Effector memory CD8-positive, alpha-beta T cell (primary cell): ENCODE measurements at places on chromosomes 7 and 10.

DNA sequence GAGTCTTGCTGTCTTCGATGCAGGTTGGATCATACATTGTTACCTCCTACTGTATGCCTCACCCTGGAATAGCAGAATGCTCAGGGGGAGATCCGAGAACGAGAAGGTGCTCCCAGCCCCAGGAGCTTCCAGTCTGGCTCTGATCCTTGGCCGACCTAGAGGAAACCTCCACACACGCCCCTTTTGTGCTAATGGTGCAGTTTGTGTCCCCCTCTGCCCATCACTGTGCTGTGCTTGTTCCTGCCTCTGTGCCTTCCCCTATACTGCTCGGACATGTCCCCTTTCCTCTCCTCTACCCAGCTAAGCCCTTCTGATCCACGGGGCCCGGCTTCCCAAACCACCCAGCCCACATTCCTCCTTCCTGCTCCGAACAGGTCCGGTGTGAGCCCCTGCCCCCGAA is 32.5 kb downstream of the ZNF775 start:
- H3K4me3 ChIP-seq, result no peak overlapping the region
- peaks cover 22% of the 10 kb centered on the region for H3K36me3 ChIP-seq
- H3K27me3 ChIP-seq, result no peaks in the 10 kb centered on the region
- no peak for DNase-seq

GRCh38 chr7:66296557-66296956 is 91.4 kb downstream of the TPST1 start:
- no peak overlapping the region for H3K4me3 ChIP-seq
- no peaks in the 10 kb centered on the region for H3K36me3 ChIP-seq
- no peak overlapping the region for H3K27ac ChIP-seq
- DNase-seq, result no peak
- no peaks in the 10 kb centered on the region for H3K27me3 ChIP-seq
- no peaks in the 10 kb centered on the region for H3K4me1 ChIP-seq

GRCh38 chr10:26483554-26483953 is 45.4 kb downstream of the APBB1IP start:
- H3K36me3 ChIP-seq, result peaks cover 48% of the 10 kb centered on the region
- peak overlapping the region; percentile 69 for H3K27ac ChIP-seq
- DNase-seq, result no peak
- peaks cover 47% of the 10 kb centered on the region for H3K4me1 ChIP-seq

DNA sequence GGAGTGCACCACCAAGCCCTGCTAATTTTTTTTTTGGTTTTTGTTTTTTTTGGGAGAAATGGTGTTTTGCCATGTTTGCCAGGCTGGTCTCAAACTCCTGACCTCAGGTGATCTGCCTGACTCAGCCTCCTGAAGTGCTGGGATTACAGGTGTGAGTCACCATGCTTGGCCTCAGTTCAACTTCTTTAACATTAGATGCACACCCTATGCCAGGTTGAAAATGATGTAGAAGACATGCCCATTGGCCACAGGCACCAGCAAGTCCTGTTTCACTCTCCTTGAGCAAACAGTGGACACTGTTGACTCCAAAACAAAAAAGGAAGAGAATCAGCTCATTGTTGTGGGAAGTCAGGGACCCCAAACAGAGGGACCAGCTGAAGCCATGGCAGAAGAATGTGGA is 1205.3 kb downstream of the REEP3 start:
- no peaks in the 10 kb centered on the region for H3K36me3 ChIP-seq
- H3K4me1 ChIP-seq, result no peaks in the 10 kb centered on the region
- H3K27me3 ChIP-seq, result no peaks in the 10 kb centered on the region
- H3K4me3 ChIP-seq, result no peak overlapping the region

DNA sequence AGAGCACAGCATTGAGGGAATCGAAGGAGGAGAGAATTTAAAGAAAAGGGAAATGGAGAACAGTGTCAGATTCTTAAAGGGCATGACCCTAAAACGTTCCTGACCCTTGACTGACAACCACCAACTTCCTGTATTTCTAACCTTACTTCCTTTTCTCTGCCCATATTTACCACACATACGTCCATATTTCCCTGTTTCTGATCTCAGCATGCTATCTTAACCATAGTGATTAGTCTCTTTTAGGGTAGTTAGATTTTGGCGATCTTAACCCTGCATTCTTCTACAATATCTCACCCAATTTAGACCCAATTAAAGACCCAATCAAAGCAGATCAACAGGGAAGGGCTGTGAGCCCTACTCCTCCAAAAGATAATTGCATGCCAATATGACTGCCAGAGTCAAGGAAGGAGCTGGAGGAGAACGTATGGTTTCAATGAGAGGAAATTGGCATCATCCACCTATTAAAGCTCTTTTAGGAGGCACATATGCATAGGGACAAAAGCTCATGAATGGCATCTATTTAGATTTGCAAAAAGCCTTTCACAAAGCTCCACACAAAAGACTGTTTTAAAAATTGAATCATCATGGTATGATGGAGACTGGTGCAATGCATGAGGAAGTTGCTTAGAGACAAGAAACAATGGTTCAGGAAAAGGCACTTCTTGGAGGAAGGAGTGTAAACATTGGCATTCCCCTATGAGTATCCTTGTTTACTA is 49.0 kb upstream of the ARHGAP12 start:
- no peak overlapping the region for H3K4me3 ChIP-seq
- H3K36me3 ChIP-seq, result peaks cover 2% of the 10 kb centered on the region
- H3K27me3 ChIP-seq, result no peaks in the 10 kb centered on the region
- no peak for DNase-seq
- peaks cover 14% of the 10 kb centered on the region for H3K4me1 ChIP-seq

DNA sequence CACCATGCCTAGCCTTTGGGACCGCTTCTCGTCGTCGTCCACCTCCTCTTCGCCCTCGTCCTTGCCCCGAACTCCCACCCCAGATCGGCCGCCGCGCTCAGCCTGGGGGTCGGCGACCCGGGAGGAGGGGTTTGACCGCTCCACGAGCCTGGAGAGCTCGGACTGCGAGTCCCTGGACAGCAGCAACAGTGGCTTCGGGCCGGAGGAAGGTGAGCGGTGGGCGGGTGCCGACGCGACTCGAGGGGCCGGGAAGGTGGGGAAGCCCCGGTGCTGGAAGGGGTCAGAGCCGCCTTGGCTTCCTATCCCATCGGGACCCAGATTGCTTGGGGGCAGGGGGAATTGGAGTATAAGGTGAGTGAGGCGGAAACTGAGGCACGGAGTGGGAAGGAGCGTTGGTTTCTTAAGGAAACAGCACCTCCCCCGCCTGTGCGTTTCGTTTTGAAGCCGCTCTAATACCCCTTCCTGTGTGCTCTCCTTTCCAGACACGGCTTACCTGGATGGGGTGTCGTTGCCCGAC is 547 bp downstream of the DDIT4 start:
- no peaks in the 10 kb centered on the region for H3K27me3 ChIP-seq

DNA sequence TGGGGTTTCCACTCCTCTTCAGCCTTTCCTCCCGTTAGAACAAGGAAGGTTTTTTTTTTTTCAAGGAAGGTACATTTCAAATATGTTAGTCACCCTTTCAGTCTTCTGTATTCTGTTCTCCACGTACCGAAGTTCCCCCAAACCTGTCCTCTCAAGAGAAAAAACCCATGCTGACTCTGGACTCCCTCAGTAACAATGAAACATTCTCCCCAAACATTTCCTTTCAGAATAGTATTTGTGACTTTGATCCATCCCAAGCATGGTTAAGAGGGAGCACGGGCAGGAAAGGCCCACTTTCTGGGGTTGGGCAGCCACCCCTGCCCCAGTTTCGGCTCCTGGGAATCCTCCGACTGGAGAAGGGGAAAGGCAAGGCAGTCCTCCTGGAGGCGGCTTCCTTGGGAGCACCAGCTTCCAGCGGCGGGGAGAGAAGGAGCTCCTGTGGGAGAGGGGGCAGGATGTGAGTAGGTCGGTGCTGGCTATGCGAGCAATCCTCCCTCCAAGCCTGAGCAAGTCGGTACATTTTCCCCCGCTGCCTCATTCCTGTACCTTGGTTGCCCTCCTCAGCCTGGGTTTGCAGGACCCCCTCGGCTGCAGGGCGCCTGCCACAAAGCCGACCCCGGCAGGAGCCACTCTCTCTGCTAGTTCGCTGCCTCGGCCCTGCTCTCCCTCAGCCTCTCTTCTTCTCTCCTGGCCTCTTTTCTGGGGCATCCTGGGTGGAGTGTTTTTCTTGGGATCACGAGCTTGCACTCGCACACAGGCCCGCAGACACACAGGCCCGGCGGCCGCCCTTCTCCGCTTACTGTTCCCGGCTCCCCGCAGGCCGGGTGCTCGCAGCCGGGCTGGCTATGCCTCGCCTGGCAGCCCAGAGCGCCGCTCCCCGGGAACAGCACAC is 2.1 kb upstream of the HOXA1 start:
- DNase-seq, result no peak
- H3K4me1 ChIP-seq, result peaks cover 32% of the 10 kb centered on the region
- H3K27me3 ChIP-seq, result peaks cover 60% of the 10 kb centered on the region
- peaks cover 34% of the 10 kb centered on the region for H3K36me3 ChIP-seq

GRCh38 chr10:124094419-124094785 is 1.0 kb upstream of the CHST15 start:
- H3K27ac ChIP-seq, result no peak overlapping the region
- H3K4me1 ChIP-seq, result no peaks in the 10 kb centered on the region
- H3K36me3 ChIP-seq, result peaks cover 4% of the 10 kb centered on the region
- no peak for DNase-seq

- no peaks in the 10 kb centered on the region for H3K36me3 ChIP-seq
- no peaks in the 10 kb centered on the region for H3K4me1 ChIP-seq
- no peaks in the 10 kb centered on the region for H3K27me3 ChIP-seq
- DNase-seq, result no peak
- H3K4me3 ChIP-seq, result no peak overlapping the region
- no peak overlapping the region for H3K27ac ChIP-seq
Observed at GRCh38 chr10:79386637-79387465, 39.6 kb downstream of the PPIF start.

GRCh38 chr10:125018576-125019143 is 76.7 kb downstream of the ZRANB1 start:
- peaks cover 5% of the 10 kb centered on the region for H3K27me3 ChIP-seq
- H3K4me1 ChIP-seq, result peaks cover 14% of the 10 kb centered on the region
- no peak for DNase-seq
- peaks cover 6% of the 10 kb centered on the region for H3K36me3 ChIP-seq
- H3K27ac ChIP-seq, result no peak overlapping the region

GRCh38 chr10:47400251-47400650 is 16.2 kb upstream of the ZNF488 start:
- no peak overlapping the region for H3K27ac ChIP-seq
- peaks cover 47% of the 10 kb centered on the region for H3K27me3 ChIP-seq
- peaks cover 2% of the 10 kb centered on the region for H3K4me1 ChIP-seq
- DNase-seq, result no peak

DNA sequence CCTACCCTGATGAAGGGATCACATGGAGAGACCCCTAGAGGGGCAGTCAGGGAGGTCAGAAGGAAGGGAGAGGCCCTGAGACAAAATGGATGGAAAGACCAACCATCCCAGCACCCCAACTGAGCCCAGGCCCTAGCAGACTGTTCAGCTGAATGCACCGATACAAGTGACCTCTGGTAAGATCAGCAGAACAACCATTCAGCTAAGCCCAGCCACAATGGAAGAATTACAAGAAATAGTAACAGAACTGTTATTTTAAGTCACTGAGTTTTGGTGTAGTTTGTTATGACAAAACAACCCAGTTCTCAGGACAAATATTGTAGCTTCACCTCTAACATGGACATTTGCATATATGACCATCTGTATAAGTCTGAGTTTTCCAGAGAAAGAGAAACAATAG is 210.4 kb upstream of the SVIL start:
- DNase-seq, result no peak
- peaks cover 5% of the 10 kb centered on the region for H3K4me1 ChIP-seq
- no peak overlapping the region for H3K27ac ChIP-seq
- peaks cover 3% of the 10 kb centered on the region for H3K36me3 ChIP-seq
- no peak overlapping the region for H3K4me3 ChIP-seq
- peaks cover 18% of the 10 kb centered on the region for H3K27me3 ChIP-seq

DNA sequence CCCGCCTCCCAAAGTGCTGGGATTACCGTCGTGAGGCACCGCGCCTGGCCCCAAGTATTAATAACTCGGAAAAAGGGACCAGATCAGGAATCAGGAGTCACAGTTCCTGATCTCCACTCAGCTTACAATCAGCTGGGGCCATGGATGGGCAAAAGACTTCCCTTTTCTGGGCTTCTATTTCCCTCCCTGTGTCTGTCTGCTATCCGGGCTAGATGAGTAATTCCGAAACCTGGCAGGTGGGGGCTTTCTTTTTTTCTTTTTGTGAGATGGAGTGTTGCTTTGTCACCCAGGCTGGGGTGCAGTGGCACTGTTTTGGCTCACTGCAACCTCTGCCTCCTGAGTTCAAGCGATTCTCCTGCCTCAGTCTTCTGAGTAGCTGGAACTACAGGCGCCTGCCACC is 11.6 kb downstream of the RPS24 start:
- no peaks in the 10 kb centered on the region for H3K27me3 ChIP-seq
- peaks cover 19% of the 10 kb centered on the region for H3K4me1 ChIP-seq
- H3K36me3 ChIP-seq, result peaks cover 22% of the 10 kb centered on the region
- DNase-seq, result no peak
- peak overlapping the region; percentile 25 for H3K27ac ChIP-seq

DNA sequence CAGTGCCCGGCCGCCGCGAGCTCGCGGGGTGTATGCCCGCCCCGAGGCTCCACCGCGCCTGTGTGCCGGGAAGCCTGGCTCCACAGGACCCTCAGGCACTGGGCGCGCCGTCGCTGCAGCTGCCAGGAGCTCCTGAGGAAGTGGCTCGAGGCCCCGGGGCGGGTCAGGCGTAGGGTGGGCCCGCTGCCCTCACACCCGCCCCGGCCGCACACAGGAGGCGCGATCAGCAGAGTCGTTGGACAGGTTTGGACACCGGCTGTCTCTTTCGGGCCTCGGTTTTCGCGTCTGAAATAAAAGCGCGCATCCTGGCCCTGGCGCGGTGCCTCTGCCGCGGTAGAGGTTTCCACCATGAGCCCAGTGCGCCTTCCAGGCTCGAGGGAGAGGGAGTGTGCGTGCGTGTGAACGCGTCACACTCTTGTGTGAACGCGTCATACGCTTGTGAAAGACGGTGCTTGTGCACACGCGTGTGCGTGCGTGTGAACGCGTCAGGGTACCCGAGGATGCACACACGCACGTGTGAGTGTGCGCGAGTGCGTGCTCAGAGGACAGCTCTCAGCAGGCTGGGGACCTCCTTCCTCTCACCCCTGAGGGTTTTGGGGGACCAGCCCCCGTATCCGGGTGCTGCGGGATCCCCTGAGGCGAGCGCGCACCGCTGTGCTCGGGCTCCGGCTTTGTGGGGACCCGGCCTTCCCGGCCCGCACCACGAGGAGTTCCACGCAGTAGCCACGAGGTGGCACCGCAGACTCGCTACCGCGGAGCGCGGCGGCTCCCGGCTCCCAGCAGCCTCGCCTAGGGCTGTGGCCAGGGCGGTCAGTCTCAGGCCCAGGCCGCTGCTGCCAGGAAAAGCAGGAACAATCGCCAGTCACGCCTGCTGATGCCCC is 83.8 kb downstream of the BMS1 start:
- H3K27ac ChIP-seq, result no peak overlapping the region
- H3K36me3 ChIP-seq, result no peaks in the 10 kb centered on the region
- H3K4me1 ChIP-seq, result peaks cover 2% of the 10 kb centered on the region
- H3K27me3 ChIP-seq, result peaks cover 57% of the 10 kb centered on the region
- peak; percentile 12 for DNase-seq
- H3K4me3 ChIP-seq, result no peak overlapping the region

GRCh38 chr10:80155696-80156215 is 23.2 kb downstream of the PLAC9 start:
- peaks cover 85% of the 10 kb centered on the region for H3K36me3 ChIP-seq
- H3K4me1 ChIP-seq, result peaks cover 8% of the 10 kb centered on the region
- DNase-seq, result no peak
- H3K27ac ChIP-seq, result no peak overlapping the region
- H3K4me3 ChIP-seq, result no peak overlapping the region

- DNase-seq, result peak; percentile 62
- H3K36me3 ChIP-seq, result peaks cover 13% of the 10 kb centered on the region
- H3K27ac ChIP-seq, result no peak overlapping the region
- peak overlapping the region; percentile 74 for H3K4me3 ChIP-seq
- peaks cover 12% of the 10 kb centered on the region for H3K4me1 ChIP-seq
Observed at GRCh38 chr10:133378251-133379096, 588 bp upstream of the PAOX start.
